ENCODE measurements at places on chromosomes 7 and 10.

DNA sequence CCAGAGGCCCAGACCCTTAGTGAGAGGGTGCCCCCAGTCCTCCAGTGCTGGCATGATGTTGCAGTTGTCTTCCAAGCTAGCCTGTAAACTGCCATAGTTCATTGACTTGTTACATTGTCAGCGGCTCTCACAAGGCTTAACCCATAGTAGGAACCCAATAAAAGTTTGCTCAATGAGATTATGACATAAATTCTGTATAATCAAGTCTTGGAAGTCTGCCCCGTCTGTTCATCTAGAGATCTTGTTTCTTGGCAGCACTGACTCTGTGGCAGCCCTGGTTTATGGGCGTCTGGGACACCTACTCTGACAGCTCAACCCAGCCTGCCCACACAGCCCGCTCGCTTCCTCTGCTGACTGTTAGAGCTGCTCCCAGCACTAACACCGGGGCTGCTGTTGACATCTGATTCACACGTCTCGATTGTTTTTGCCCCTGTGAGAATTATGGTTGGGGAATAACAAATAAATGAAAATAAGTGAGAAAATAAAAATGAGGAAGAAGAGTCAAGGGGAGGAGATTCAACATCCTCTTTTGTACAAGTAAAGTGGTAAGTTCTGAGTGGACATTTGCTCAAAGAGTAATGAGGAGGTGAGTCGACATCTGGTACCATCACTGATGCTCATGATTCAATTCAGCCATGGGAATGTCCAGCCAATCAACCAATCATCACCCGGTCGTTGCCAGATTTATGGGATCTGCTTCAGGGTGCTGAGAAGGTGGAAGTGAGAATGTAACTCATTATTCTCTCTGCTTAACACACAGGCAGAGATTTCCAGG is 160.8 kb downstream of the SPAG6 start:
- DNase-seq = no peak

GRCh38 chr10:3110782-3111620 is 43.7 kb downstream of the PFKP start:
- DNase-seq = no peak

DNA sequence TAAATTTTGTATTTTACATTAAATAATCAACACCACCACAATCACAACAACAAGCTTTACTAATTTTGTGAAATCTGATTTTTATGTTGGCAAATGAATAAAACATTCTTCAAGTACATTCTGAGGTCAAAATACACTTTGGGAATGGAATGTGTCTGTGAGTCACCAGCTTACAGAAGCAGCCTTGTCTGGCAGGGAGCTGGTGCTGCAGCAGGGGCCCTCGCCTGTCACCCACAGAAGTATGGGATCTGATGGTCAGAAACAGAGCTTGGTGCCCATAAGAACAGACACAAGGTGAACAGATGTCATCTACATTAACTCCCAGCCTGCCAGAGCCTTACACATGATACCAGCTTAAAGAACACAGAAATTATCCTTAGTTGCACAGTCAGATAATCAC is 496.9 kb downstream of the CCSER2 start:
- DNase-seq = no peak

GRCh38 chr7:618539-619367 is 99.1 kb upstream of the PDGFA start:
- DNase-seq = no peak

GRCh38 chr7:31663072-31663471 is 23.9 kb upstream of the PPP1R17 start:
- no peak for DNase-seq

DNA sequence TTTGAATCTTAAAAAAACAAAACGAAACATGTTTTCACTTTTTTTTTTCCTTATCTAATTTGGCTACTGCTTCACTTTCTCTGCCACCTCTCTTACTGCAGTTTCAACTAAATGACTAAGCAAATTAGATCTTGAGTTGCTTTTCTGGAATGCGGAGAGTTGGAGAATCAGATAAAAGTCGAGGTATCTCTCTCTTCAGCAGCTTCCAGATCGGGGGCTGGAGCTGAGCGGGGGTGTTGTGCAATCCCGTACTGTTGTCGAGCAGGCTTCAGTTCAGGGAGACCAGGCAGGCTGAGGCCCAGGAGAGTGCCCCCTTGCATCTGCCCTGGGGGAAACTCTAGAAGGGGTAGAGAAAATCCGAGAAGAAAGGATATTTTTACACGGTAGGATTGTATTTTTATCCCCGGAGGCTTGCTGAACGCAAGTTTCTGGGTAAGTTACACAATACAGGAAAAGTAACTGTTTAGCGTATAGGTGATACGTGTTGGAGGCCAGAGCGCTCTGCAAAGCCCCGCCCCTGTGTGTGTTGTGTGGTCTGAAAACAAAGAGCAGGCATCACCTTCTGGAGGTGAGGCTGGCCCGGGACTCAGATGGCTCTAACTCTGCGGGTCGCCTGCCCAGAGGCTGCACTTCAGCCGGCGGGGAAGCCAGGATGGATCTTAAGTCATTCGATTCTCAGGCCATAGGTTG is 116.6 kb downstream of the KLF6 start:
- no peak for DNase-seq

DNA sequence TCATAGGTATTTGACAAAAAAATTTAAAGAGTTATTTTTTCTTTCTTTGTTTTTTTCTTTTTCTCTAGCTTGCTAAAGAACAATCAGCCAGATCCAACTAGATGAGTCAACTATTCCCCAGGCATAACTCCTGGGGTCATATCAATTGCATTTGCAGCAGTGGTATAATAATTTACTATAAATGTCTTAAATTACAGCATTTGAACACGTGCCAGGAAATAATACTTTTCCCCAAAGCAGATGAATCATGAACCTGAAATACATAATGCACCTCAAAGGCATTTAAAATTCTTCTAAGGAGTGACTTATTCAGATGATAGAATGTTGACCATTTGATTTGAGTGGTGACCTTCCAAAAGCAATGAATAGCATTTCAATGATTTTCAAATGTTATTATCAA is 190.1 kb downstream of the LRRTM3 start:
- DNase-seq = no peak

DNA sequence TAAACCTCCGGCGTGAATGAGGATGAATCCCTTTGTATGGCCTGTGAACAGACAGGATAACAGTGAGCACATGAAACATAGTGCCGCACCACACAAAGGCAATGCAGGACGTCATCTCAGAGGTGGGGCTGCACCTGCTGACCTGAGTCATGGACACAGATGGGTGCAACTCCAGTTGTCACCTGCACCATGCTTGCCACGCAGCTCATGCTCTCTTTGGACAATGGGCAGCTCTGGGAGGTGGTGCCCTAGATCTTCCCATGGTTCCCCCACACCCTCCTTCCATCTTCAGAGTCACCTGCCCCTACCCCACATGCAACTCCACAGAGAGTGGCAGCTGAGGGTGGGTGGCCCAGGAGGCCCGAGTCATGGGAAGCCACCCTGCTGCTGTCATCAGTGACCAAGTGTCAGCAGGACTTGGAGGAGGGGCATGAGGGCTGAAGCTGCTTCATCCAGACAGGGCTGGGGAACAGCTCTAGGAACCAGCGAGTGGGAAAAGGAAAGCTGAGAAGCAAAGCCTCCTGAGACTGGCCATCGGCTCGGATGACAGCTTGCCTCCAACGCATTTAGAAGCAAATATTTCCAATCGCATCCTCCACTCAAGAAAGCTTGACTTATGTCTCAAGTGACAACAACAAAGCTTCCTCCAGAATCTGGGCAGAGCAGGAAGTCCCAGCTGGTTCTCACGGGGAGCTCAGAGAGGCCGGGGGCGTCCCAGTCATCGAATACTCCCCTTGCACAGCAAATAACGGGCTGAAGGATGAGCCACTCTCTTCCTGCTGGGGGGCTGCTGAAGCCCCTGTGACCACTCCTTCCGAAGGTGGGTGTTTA is 27.1 kb downstream of the VIPR2 start:
- no peak for DNase-seq

- no peak for DNase-seq
Observed at GRCh38 chr10:8112230-8112905, 57.9 kb downstream of the GATA3 start.

- DNase-seq = no peak
Observed at GRCh38 chr10:114181971-114182370, 2.8 kb downstream of the TDRD1 start.

GRCh38 chr7:112510001-112510742 is 29.4 kb downstream of the LSMEM1 start:
- DNase-seq = no peak

DNA sequence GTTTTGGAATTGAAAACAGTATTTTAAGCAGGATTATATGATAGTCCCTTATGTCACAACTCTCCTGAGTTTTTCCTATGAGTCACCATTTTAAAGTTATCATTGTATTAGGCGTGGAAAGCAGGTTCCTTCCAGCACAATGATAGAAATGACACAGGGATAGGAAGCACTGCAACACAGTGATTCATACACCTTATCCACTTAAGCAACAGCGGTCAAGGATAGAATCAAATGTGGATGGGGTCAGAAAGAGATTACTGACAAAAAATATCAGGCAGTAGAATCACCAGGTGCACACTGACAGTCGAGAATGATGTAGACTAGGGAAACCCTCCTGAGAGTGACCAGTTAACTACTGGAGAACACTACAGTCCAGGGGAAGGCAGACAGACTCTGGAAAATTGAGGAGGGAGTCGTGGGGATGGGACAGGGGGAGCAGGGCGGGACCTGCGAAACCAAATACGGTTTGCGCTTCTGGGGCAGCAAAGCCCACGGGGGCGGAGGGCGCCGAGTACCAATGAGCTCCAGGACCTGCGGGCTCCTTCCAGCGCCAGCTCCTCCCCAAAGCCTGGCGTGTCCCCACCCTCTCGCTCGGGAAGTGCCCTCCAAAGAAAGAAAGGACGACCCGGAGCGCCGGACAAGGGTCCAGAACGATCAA is 479 bp downstream of the PNPLA8 start:
- DNase-seq = peak; percentile 85

GRCh38 chr10:27815261-27815660 is 69.6 kb upstream of the MKX start:
- DNase-seq = no peak

GRCh38 chr7:74183653-74184450 is 9.7 kb downstream of the EIF4H start:
- no peak for DNase-seq

GRCh38 chr7:103413407-103413806 is 32.6 kb downstream of the SLC26A5 start:
- no peak for DNase-seq

DNA sequence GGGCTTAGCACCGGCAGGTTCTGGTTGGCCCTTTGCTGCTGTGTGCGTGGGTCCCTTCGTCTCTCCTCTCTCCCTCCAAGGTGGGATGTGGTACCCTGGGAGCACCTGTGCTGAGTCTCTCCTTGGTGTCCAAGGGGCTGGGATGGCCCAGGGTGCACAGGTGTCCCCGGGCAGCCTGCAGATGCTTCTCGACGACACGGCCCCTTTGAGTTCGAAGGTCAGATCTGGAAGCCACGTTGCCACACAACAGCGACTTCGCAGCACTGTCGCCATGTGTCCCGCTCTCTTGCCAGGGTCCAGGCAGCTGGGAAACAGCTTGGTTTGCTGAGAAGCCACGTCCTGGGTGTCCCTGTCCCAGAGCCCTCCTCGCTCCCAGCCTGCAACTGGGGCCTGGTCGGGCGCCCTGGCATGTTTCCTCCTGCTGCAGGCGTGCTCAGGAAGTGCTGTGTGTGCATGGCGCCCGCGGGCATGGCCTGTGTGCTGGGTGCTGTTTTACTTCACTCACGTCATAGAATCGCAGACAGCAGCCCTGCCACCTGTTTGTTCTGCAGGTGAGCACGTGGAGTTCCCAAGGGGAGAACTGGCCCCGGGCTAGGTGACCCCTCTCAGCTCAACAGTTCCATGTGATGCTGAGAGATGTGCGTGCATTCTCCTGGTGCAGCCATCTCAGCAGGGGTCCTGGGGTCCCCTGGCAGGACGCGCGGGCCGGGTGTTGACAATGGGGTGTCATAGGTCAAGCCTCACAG is 70.9 kb downstream of the DNAJB6 start:
- DNase-seq = no peak

- DNase-seq = no peak
Observed at GRCh38 chr10:105068497-105068896, 427.4 kb downstream of the SORCS3 start.

DNA sequence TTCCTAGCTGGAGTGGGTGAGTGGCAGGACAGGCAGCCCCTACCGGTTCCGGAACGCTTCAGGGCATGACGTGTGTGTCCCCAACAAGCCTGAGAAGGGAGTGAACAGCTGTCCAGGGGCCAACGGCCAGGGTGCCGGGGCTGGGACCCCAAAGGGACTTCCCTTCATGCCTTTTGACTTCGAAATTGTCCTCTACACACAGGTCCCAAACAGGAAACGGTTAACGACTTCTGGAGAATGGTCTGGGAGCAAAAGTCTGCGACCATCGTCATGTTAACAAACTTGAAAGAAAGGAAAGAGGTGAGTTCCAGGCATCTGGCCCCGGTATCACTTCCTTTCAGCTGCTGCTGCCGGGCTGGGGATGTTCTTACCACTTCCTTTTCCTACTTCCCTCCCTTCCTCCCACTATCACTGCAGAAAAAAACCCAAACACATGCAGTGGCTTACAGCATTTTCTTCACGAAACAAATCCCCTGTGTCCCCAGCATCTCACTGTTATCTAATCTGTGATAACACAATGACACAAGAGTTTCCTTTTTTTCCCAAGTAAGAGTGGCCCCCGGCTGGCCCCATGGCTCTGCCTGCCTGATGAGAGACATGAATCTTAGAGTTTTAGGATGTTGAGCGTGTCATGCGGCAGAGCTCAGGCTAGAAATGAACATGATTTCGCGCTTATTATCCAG is 63.2 kb downstream of the MKI67 start:
- no peak for DNase-seq

- DNase-seq = no peak
Observed at GRCh38 chr10:96648297-96648696, 61.5 kb upstream of the TM9SF3 start.

- no peak for DNase-seq
Observed at GRCh38 chr10:110273474-110273873, 31.2 kb downstream of the SMNDC1 start.

GRCh38 chr7:56449762-56450161 is 333.5 kb upstream of the NUPR2 start:
- DNase-seq = no peak

DNA sequence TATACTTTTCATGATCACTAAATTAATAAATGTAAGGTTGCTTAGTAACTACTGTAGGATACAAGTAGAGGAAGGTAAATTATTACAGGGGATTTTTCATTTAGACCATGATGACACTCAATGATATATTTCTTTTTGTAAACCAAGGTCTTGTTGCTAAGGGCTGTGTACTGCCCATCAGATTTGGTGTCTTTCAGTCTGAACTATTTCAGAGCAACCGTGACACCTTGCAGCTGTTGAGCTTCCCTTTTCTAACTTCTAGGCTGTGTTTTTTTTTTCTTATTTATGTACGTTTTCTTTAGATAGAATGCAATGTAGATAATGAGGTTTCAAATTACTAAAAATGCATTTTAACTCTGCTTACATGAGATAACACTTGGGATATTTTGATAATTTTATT is 292.0 kb upstream of the MBL2 start:
- no peak for DNase-seq

DNA sequence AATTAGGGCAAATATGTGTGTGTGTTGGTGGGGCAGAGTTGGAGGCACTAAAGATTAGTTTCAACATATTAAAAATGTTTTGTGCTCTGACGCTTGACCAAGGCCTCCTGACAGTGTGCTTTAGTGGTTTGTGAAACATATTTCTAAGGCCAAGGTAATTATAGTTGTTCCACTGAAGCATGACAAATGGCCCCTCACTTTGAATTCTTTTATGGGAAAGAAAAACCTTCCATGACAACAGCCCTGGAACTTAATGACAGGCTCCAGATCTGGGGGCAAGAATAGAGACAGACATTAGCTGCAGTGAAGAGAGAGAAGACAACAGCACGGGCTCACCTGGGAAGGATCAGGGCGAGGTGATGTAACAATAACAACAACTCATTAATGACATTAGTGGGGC is 155.8 kb downstream of the CHN2 start:
- no peak for DNase-seq

- no peak for DNase-seq
Observed at GRCh38 chr10:29771376-29771775, 136.6 kb upstream of the SVIL start.
